M059J (cell line): ENCODE measurements at places on chromosomes 2 and 18.

DNA sequence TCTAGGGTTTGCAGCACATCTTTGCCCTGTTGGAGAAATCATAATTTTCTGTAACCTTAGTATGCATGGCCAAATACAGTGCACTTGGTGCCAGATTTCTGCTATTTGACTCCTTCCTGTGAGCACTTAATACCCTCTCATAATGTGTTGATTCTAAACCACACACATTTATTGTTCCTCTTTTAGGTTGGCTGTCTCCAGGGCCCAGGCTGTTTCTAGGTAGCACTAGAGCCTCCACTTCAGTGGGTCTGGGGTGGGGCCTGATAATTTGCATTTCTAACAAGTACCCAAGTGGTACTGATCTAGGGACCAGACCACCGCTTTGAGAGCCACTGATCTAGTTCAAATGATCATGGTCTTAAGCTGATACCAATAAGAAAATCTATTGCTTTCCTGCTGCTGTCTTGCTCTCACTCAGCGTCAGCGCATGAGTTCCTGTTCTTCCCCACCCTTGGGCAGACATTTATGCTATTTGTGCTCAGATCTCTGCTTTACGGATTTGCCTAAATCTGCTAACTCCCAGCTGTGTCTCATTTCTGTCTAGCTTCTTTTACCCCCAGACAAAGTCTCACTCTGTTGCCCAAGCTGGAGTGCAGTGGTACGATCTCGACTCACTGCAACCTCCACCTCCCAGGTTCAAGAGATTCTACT, 7.4 kb downstream of the PTRHD1 start:
- no peak for DNase-seq

- peak; percentile 61 for DNase-seq
Measured at GRCh38 chr2:85887566-85888019, 1.2 kb downstream of the ST3GAL5 start.

DNA sequence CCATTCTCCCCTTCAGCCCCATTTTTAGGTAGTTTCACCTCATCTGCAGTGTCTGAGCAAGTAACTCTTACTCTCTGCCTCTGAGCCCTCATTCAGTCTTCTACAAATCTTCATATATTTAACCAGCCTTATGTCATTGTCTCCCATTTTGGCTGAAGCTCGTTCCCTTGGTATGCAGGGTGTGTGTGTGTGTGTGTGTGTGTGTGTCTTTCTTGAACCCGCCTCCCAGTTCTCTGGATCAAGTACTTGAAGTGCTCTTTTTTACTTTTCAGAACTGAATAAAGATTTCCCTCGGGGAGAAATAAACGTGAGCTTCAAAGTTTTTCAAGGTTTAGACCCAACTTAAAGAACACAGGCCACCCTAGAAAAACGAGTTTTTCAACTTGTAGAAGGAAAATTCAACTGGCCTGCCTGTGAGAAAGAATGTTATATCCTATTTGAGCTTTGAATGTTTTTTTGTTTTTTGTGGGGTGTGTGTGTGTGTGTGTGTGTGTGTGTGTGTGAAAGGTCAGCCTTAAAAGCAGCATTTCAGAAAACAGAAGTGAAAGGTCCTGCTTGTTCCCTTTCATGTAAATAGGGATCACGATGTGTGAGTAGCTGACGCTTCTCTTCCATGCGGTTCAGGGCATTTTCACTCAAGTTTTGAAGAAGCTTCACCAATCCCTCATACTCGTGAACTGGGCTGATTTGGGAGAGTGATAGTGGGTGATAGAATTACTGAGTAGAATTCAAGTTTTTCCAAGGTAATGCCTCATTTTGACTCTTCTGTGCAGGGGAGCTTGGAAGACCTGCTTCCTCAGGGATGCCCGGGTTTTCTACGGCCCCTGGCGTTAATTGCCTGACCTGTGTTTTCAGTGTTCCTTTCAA, 50.6 kb upstream of the EML6 start:
- no peak for DNase-seq

DNA sequence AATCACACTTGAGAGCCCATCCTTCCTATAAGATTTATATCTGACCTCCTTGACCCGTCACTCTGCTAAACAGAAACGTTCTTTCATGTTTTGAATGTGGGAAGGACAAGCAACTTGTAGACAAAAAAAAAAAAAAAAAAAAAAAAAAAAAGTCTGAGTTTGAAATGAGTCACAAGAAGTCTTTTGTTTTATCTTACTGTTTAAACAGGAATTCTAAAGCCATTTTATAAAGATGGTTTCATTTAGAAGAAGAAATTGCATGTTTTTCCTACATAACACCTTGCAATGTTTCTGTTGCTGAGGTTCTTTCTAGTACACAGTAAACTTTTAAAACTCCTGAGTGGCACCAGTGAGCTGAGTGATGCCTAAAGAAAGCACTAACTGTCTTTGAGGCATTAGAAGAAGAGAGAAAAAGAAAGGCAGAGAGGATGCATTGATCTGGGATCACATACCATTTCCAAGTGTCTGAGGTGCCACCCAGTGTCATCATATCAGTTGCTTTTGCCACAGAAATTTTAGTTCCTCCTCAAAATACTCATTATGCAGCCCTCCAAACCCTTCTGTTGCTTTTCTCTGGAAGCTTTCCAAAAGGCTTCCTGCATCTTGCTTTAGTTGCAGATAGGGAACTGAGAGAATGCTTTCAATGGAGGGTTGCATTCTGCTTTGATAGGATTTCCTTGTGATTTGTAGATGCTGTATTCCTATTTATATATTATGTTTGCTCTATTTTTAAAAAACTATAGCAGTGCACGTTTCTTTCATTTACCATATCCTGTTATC, 69.1 kb downstream of the ACVR2A start:
- DNase-seq: no peak

- DNase-seq: no peak
Measured at GRCh38 chr2:133568598-133568997, 335 bp upstream of the NCKAP5 start.

- peak; percentile 98 for DNase-seq
Measured at GRCh38 chr18:48922801-48923730, 27.7 kb downstream of the SMAD7 start.

- no peak for DNase-seq
Measured at GRCh38 chr2:15178946-15179345, 382.2 kb downstream of the NBAS start.

DNA sequence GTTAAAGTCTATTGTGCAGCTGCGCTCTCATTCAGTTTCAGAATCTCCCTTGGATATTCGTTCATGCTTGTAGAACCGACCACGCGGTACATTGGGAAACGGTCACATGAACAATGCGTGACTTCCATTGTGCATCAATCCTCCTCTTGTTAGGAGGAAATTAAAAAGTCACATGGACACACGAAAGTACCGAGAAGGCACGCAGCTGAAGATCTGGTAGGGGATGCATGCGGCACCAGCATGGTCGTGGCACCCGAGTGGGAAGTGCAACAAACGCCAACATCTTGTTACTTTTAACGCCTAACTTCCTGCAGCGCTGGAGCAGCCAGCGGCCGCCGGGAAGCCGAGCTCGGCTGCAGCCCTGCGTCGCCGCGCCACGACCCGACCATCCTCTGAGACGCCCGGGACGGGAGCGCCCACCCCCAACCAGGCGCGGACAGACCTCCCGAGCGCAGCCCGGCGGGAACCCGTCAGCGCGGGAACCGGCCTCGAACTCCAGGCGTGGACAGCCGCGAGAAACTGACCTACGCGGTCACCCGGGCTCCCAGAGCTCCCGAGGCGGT, 412 bp downstream of the OSBPL1A start:
- DNase-seq: peak; percentile 75

DNA sequence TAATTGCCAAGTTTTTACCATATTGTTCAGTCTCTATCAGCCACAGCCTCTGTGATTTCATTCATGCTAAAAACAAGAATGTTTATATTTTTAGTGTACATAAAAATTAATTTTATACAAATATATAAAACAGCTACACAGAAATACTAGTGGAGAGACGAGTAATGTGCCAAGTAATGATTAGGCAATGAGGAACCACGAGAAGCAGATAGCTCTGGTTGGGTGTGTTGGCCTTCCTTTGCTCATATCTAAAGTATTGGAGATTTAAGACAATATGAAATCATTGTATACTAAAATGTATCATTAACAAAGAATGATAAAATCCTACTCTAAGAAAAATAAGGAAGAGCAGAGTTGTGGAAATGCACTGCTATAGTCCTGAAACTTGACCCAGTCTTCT, 326.7 kb downstream of the AGAP1 start:
- no peak for DNase-seq

GRCh38 chr2:161044921-161045320, 115.3 kb upstream of the TANK start:
- no peak for DNase-seq
